ENCODE measurements at places on chromosomes 7 and 10.

DNA sequence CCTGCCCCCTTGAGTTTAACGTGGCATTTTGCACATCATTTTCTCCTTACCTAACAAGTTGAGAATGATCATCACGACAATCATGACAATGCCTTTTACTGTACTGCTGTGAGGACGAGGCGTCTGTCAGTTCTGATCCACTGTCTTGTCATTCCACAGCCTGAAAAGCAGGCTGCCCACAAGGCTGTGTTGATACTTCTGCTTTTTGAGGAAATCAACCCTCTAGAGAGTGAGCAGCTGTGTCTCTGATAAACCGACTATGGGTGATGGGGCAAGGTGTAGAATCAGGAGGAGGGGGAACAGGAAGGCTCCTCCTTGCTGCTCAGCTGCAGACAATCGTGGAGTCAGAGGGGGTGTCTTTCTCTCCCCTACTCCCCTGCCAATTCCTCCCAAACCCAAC is 30.6 kb upstream of the C10orf120 start:
- no peaks in the 10 kb centered on the region for H3K27me3 ChIP-seq
- no peaks in the 10 kb centered on the region for H3K36me3 ChIP-seq
- no peak overlapping the region for H3K27ac ChIP-seq
- no peak overlapping the region for H3K4me3 ChIP-seq

DNA sequence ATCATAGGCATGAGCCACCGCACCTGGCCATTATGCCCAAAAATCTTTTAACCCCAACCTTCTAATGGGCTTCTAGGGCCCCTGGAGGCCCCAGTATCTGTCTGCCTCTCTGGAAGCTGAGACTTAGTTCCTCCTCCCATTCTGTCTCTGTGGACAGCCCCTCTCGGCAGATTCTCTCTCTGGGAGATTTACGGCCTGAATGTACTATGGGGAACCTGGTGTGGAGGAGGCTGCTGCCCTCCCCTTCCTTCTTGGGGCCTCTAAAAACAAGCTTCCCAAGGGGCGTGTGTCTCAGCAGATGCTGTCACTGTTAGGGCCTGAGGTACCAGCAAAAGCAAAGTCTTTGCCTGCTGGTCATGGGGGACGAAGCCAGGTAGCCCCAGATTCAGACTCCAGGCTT is 35.8 kb upstream of the PRKAR1B start:
- H3K27ac ChIP-seq = no peak overlapping the region
- H3K36me3 ChIP-seq = no peaks in the 10 kb centered on the region
- peaks cover 2% of the 10 kb centered on the region for H3K4me1 ChIP-seq
- peaks cover 2% of the 10 kb centered on the region for H3K27me3 ChIP-seq
- H3K4me3 ChIP-seq = no peak overlapping the region

DNA sequence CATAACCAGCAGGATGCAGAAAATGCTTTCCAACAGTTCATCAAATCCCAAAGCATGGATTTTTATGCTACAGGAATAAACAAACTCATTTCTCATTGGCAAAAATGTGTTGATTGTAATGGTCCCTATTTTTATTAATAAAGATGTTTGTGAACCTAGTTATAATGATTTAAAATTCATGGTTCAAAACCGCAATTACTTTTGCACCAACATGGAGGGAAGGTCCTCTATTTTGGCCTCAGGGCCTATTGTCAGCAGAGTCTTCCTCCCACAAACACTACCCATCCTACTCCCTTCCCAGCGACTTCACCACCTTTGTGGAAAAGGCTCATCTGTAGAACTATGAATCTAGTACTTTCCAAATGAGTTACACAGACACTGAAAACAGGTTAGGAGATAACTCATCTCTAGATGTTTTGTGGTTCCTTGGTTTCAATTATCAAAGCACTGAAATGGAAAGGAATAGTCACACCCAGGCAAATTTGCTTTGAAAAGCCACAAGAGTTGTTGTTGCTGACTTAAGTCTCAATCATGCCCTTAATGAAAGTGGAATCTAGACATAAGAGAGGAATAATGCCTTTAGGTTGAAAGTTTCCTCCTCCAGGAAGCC is 59.4 kb upstream of the FRMD4A start:
- no peaks in the 10 kb centered on the region for H3K27me3 ChIP-seq
- H3K36me3 ChIP-seq = peaks cover 4% of the 10 kb centered on the region
- no peak overlapping the region for H3K27ac ChIP-seq
- no peak for DNase-seq

DNA sequence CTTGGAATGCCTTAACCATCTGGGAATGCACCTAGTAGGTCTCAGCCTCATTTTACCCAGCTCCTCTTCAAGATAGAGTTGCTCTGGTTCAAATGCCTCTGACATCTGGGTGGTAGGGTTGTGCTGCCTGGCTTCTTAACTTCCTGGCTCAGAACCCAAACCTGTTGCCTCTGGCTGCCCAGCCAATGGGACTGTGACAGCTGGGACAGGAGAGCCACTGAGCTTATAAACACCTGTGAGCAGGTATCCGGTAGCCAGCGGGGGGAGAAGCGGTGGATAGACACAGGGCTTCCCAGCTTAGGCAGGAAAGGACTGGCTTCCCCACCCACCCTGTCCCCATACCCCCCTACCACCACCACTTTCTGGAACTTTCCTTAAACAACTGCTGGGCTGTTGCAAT is 115.8 kb upstream of the CARD11 start:
- H3K27me3 ChIP-seq = peaks cover 4% of the 10 kb centered on the region
- no peak for DNase-seq
- no peak overlapping the region for H3K27ac ChIP-seq

DNA sequence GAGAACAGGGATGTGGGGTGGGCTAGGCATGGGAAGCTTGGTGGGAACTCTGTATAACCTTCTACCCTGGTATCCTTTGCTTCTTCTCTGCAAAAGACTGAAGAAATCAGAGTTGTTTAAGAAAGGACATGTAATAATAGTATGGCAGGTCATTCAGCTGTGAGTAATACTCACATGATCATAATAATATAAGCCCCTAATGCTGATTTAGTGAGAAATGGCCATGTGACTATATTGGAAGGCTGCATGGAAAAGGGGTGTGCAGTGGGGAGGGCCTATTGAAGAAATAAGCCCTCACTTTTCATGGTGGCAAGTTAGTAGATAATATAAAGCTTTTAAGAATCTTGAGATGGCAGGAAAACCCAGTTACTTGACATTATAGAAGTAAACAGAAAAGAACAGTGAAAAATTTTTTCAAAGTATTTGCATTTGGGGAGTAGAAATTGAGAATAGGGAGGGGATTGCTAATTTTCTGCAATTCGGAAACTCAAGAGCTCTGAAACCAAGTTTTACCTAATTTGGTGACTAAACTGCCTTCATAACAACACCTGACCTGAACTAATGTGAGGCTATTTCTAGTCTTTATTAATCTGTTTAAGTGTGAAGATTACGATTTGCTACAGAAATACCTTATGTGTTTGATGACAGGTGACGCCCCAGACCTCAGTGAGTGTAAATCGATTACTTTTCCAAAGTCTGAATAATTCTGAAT is 44.4 kb downstream of the ATXN7L1 start:
- no peak overlapping the region for H3K27ac ChIP-seq
- peaks cover 7% of the 10 kb centered on the region for H3K27me3 ChIP-seq
- H3K4me3 ChIP-seq = no peak overlapping the region
- no peaks in the 10 kb centered on the region for H3K36me3 ChIP-seq

- H3K27me3 ChIP-seq = peaks cover 2% of the 10 kb centered on the region
- DNase-seq = no peak
- no peak overlapping the region for H3K27ac ChIP-seq
- no peaks in the 10 kb centered on the region for H3K4me1 ChIP-seq
Measured at GRCh38 chr7:64183827-64184372, 23.1 kb upstream of the ZNF735 start.

All from glutamatergic neuron (in vitro differentiated cells).